ENCODE measurements at places on chromosomes 6 and 20.

DNA sequence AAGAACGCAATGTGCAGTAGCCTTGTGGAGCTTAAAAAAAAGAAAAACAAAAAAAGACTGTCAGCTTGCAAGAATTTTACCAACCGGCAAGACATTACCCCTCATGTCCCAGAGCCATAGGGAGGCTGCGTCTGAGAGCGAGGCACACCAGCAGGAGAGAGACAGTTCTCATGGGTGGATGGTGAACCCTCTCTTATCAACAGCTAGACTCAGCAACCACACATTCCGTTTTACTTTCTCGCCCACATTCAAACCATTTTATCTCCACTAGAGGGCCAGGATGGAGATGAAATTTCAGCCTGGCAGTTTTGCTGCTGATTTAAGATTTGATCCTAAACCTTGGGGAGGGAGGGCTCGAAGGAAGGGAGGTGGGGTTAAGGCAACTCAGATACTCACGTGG is 247.0 kb downstream of the ATXN1 start:
- DNase-seq, result no peak

DNA sequence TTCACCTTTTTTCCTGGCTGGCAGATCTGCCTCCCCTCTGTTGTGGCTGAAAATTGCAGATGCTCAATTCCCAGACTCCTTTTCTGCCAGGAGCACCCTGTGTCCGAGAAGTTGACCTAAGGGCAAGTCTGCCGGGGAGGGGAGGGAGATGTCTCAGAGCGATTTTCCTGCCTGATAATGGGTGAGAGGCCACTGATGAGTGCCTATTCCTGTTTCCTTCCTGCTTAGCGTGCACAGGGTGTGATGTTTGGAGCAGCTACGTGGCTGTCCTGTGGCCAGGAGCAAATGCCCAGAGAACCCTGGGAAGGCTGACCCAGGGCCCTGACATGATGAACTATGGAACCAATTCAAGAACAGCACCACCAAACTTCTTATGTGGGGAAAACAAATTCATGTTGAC is 22.5 kb downstream of the SOX4 start:
- no peak for DNase-seq

DNA sequence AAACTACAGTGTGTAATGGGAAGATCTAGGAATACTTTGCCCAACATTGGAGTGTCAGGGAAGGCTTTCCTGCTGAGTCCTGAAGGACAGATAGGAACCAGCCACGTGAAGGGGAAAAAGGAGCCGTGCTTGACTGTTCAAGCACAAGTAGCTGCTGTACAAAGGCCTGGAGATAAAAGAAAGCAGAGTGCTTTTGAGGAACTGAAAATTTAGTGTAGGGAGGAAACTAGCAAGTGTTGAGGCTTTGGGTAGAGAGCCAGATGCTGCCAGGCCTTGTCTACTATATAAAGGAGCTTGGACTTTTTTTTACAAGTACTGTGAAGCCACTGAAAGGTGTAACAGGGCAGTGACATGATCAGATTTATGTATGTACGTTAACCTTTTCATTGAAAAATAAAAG is 39.0 kb downstream of the DSE start:
- DNase-seq, result no peak

DNA sequence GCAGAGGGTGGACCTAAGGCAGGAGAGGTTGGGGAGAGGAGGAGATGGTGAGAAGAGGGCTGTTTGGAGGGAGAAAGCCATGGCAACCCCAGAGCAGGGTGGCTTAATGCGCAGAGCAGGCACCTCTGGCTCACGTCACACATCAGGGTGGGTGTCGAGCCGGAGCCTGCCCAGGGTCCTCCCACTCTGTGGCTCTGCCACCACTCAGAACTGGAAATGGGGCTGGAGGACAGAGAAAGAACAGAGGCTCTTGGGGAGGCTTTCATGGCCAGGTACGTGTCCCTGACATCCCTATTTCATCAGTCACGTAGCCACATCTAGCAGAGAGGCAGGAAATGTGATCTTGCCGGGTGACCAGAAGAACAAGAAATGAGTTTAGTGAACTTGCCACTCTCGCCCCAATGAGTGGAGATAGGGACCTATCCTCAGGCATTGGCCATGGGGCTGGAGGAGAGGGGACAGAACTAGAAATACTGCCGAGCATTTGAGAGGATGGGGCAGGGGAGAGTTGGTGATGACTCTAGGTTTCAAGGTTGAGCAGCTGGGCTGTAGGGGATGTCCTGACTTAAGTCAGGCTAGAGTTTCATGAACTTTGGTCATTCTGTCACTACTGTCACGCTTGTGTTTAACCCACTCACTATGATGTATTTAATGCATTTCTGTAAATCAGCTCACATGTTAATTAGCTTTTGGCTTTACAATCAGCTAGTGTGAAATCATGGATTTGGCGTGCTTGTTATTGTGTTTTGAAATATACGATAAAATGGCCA is 52.7 kb downstream of the CDH26 start:
- no peak for DNase-seq

DNA sequence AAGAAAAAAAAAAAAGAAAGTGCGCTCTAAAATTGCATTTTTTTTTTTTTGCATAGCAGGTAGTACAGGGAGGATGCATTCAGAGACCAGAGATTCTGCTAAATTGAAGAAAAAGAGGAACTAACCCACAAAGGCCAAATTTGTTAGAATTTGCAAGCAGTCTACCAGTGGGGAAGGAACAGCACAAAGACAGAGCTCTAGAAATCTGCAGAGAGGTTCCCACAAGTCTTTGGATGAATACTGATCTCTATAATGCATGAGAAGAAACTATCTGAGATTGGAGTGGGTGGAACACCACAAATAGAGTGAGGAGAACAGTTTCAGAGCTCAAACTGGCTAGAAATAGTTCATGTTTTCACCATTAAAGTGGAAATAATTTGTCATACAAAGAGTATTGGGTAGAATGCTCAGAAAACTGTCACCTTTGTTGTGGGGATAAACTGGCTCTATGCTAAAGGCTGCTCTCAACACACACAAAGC is 79.6 kb upstream of the AHI1 start:
- DNase-seq, result no peak

GRCh38 chr6:107390685-107391435 is 68.5 kb downstream of the PDSS2 start:
- DNase-seq, result no peak

DNA sequence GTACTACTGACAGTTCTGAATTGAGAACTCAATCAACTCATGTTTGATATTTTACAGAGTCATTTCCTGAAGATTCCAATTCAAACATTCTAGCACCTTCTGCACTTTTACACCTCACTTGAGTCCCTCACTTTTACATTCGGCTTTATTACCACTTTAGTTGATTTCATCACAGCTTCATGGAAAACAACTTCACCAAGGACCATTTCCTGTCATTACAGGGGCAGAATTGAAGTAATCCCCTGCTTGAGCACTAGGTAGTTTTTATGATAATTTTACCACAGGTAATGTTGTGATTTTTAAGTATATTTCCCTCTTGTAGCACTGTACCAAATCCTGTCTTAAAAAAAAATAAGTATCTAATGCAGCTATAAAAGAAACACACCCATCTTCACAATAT is 312.9 kb downstream of the BTBD9 start:
- DNase-seq, result no peak

GRCh38 chr6:19382676-19383075 is 454.5 kb upstream of the ID4 start:
- no peak for DNase-seq

DNA sequence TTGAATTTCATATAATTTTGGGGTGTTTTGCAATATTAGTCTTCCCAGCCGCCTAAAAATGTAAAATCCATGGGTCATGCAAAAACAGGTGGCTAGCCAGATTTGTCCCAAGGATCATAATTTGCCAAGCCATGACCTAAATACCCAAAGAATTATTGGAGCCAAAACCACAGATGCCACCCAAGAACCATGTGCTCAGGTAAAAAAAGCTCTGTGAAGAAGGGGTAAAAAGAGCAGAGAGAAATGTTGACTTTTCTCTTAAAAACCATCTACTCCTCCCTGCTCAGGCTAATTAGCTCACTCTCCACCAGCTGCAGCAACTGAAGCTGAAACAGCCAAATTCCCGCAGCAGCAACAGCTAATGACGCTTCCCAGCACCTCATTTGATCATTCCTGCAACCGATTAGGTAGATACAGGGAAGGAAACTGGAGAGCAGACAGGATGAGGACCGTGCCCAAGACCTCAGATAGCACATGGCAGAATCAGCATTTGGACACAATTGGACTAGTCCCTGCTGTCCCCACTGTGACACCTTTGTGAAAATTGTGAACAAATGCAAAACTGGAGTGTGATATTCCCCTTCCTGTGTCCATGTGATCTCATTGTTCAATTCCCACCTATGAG is 107.9 kb upstream of the NXT1 start:
- no peak for DNase-seq

DNA sequence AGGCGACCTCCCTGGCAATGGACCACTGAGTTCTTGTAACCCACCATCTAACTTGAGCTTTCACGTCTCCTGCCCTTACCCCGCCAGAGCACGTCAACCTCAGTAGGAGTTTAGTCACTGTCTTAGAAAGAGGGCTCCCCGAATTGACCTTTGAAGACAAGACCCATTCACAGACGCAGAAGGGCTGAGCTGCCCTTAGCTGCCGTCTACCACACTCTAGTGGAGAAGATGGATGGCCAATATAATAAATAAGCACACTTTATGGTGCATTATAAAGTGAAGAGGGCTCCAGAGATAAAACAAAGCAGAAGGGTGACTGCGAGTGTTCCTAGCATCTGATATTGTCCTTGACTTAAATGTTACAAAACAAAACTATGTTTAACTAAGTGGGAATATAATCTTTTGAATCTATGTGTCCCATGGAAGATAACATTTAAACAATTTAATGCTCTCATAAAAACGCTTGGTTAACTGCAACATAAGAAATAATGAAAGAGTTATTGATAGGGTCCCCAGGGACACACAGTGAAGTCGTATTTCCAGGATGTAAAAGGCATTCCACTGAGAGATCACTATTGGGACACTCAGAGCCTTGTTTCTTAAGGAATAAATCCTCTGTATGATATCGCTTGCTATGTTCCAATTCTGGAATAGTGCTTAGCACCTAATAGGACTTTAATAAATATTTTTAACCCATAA is 261.1 kb downstream of the THBS2 start:
- no peak for DNase-seq

DNA sequence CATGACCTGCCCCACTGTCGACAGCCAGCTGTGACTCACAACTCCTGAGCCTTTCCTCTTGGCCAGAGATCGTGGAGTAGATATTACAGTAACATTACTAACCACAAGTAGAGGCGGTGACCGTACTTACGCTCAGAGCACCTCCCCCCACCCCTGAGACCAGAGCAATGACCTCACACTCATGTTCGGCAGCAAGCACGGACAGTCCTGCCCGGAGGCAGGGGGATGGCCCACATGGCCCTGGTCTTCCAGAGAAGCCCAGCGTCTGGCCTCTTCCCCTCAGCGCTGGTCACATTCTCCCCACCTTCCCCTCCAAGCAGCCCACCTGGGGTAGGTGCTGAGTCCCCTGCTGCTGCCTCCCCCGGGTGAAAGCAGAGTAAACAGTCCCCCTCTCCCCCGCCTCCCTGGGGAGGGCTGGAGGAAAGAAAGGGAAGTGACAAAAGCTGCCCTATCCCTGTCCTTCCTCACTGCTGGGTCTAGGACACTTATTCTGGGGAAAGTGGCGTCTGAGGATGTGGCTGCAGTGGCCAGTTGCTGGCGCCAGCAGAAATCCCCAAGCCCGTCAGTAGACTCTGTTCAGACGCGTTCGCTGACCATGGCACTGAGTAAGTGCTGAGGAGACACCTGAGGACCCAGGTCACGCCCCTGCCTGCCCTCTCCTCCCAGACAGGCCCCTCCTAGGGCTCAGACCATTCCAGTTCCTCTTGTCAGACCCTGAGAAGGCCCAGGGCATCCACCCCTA is 68.5 kb downstream of the MRPL14 start:
- DNase-seq, result no peak

DNA sequence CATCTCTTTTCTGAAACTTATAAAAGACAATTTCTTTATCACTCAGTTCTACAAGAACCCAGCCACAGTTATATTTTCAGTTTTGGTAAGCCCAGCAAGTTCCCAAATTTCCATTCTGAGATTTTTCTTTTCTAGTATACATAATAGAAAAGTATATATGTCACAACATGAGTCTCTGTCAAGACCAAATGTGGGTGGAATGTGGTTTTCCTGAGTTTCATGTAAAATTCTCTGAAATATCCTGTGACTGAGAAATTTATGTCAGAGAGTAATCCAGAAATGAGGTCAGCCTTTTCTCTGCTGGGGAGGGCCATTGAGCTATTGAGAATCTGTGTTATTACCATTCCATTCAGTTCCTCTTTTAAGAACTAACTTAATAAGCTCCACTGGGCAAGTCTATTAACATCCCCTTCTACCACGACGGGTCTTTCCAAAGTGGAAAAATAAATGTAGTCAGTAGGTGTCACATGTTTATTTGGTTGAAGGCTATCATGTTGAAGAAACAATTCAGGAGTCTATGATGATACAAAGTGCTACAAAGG is 100.7 kb upstream of the HMGN3 start:
- no peak for DNase-seq

GRCh38 chr20:54879393-54879792 is 404.0 kb downstream of the DOK5 start:
- DNase-seq, result no peak

DNA sequence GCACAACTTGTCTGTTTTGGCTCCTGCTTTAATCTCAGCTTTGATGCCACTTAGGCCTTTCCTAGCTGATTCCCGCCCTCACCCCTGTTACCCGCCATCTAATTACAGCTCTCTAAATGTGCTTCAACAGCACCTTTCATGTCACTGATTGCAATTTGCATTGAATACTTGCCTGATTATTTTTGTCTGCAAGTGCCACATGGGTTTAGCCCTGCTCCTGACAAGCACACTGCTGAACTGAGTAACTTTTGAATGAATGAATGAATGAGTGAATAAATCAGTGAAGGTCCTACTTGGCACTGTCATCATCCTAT is 591 bp upstream of the DCBLD1 start:
- no peak for DNase-seq

DNA sequence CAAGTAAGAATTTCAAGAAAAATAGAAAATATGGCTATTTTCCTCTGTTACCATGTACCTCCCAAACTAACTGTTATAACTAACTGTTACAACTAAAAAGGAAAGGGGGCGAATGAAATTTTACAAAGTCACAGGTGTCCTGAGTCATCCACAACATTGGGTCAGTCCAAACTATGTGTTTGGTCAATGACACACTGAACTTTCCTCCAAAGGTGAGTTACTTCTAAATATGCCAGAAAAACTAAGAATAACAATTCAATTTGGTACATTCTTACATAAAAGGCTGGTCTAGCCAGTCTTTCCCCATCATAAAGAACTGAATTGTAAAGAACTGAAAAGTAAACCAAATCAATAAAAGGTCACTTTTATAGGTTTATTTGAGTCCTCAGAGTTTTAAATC is 44.3 kb downstream of the ILRUN start:
- no peak for DNase-seq

GRCh38 chr6:148829415-148830101 is 82.7 kb downstream of the UST start:
- DNase-seq, result no peak

DNA sequence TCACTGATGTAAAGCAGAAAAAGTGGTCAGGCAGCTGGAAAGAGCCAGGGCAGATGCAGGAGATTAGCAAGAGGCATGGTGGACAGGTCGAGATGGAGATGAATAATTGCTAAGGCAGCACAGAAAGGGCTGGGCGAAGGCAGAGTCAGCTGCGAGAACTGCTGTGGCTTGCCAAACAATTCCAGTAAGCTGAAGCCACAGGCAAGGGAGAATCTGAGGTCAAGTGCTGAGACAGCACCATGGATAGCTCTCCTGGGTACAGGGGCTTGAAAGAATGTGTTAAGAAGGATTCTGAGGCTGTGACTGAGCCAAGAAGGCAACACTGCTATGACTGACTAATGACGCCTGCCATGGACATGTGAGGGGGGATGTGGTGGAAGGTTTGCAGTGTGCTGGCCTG is 220.8 kb upstream of the FOXA2 start:
- no peak for DNase-seq

- no peak for DNase-seq
These were observed 69.6 kb upstream of the ZNF184 start for GRCh38 chr6:27542485-27542884.
